ENCODE measurements at places on chromosomes 6 and 20. TPM values are rescaled to one million over a fixed set of nuclear protein-coding genes. Genes with fewer than 3 reads are reported as not detected.

The MAN1A1 gene
- total RNA-seq, result 45.9 TPM

The NHSL1 gene
- 25.1 TPM for total RNA-seq

The KIF3B gene
- total RNA-seq, result 10.4 TPM

The KATNA1 gene
- 30.8 TPM for total RNA-seq

The PAK5 gene
- total RNA-seq, result under 0.01 TPM

The SLC26A8 gene
- total RNA-seq, result under 0.01 TPM

The LPA gene
- not detected for total RNA-seq

The EEF1A2 gene
- total RNA-seq, result 255 TPM

The CYP24A1 gene
- 1.0 TPM for total RNA-seq

The VGLL2 gene
- total RNA-seq, result 17.7 TPM

The DPPA5 gene
- not detected for total RNA-seq

The DUSP15 gene
- total RNA-seq, result 2.1 TPM

The LY6G6D gene
- total RNA-seq, result not detected

The ADAM33 gene
- total RNA-seq, result 30.8 TPM

The HTR1E gene
- total RNA-seq, result not detected

Data from skeletal muscle tissue (tissue), 5 donors.